Spinal cord (tissue), 10 donors: ENCODE measurements at places on chromosomes 3 and 15.

GRCh38 chr15:45451265-45451664 is 71.3 kb downstream of the SLC30A4 start:
- DNase-seq = no peak

GRCh38 chr3:14227856-14228255 is 49.2 kb downstream of the LSM3 start:
- DNase-seq = no peak

- no peak for DNase-seq
Measured at GRCh38 chr15:68405378-68406250, 26.3 kb downstream of the ITGA11 start.

DNA sequence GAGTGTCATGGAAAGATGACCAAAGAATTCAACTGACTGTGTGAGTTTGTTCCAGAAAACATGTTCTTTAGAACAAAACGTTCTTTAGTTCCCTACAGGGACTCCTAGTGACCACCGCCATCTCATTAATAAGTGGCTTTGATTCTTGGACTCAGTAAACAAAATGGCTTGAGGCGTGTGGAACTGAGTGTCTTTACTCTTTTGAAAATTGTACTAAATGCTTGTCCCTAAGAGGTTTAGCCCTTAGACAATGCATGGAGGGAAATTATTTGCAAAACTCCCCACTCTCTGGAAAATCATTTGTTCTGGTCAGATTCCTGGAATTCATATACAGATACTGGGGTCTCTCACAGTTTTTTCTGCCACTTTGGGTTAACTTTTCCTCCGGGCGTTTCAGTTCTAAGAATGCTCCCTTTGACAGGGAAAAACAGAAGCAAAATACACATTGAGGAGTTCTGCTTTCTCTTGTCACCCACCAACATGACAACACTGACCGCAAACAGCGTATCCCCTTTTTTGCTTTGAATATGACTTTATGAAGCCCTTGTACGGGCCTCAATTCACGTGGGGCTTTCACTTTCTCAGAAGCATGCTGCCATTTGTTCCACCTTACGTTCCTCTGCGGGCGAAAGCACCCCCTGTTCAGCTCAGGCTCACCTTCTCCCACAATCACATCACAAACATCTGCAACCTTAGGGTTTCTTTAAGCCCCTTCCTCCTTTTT is 15.3 kb upstream of the NRROS start:
- no peak for DNase-seq

DNA sequence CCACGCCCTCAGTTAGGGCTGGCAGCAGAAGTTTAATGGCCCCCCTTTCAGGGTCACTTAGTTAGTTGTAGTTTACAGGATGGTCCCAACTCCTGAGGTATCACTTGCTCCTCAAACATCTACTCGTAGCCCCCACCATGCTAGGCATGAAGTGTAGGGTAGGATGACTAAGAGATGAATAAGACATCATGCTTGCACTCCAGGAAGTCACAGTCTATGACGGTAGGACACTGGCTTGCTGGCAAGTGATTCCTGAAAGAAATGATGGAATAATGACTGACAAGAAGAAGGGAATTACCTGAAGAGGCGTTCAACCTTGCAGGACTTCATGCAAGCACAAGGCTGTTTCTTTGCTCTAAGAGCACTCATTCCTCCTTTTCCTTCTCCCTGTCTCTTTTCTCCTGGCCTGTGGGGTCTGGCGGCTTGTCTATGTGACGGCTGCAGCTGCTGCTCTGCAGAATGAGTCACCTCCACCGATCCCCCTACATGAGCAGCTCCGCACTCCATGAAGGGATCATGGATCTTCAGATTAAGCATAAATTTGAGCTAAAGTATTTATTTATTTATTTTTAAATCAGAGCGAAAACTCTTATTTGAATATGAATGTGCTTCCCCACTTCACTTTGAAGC is 82.9 kb upstream of the BOC start:
- DNase-seq = no peak

DNA sequence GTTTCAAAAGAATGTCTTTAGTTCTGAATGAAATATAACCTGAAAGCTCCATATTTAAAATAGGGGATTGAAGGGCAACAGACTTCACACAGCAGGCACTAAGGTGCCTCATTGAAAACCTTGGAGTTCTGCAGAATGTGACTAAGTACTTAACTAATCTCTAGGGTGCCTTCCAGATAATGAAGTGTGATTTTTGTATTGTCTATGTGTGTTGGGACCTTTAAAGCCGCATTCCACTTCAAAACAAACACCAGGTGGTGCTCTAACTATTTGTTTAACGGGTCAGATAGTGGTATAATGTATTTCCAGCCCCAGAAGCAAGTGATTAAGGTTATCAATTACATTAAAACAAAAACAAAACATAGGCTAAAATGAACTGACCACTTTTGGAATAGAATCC is 28.0 kb downstream of the TFG start:
- DNase-seq = peak; percentile 38

GRCh38 chr3:45546126-45546620 is 48.4 kb upstream of the LIMD1 start:
- no peak for DNase-seq

- peak; percentile 6 for DNase-seq
Measured at GRCh38 chr15:85091990-85092389, 110.3 kb downstream of the PDE8A start.

- no peak for DNase-seq
Measured at GRCh38 chr15:44710236-44711095, 657 bp downstream of the PATL2 start.

GRCh38 chr3:38404286-38404685 is 49.4 kb upstream of the ACVR2B start:
- no peak for DNase-seq
